Right forelimb (tissue), 1 donor: ENCODE measurements at places on chromosomes 7 and 10.

GRCh38 chr7:2072042-2072441 lies 160.7 kb downstream of the MAD1L1 start:
- no peak for DNase-seq

DNA sequence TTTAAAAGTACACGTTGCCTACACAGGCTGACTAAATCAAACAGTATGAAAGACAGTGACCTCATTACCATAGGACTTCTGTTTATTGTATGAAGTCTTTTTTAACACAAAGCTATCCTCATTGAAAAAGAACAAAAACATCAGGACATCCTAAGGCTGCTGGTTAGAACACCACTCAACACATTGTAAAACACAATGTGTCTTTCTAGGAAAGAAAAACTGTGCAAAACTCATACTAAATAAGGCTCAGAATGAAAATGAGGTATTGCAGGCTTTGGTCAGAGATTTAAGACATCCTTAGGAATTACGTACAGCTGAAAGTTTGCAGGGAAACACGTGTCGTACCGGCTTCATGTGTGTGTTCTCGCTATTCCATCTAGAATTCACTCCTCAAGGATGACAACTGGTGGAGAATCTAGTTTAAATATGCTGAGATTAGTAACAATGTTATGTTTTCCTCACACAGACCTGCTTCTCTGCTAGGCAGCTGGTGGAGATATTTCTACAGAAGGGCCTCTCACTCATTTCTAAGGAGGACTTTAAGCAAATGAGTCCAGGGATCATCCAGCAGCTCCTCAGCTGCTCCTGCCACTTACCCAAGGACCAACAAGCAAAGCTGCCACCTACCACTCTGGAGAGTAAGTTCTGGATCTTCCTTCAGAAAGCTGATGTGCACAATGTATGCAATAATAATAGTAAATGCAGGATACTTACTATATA lies 29.3 kb downstream of the SLC39A12 start:
- DNase-seq: no peak

- no peak for DNase-seq
These were observed 147.6 kb upstream of the TMEM168 start for GRCh38 chr7:112937651-112938415.

GRCh38 chr7:133940368-133940767 lies 186.8 kb upstream of the LRGUK start:
- DNase-seq: no peak

GRCh38 chr10:131647789-131648188 lies 253.0 kb upstream of the PPP2R2D start:
- no peak for DNase-seq

DNA sequence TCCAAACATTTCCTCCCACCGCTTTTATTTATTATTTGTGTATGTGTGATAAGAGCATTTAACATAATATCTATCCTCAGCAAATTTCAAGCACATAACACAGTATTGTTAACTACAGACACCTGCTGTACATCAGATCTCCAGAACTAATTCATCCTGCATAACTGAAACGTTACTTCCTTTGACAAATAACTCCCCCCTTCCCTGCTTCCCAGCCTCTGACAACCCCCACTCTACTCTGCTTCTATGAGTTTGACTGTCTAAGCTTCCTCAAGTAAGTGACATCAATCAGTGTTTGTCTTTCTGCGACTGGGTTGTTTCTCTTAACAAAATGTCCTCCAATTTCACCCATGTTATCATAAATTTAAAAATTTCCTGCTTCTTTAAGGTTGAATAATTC lies 22.1 kb downstream of the C10orf71 start:
- no peak for DNase-seq
